ENCODE measurements at places on chromosomes 2 and 18. TPM values are rescaled to one million over a fixed set of nuclear protein-coding genes. Genes with fewer than 3 reads are reported as not detected.

NR4A2 gene
- 0.68 TPM for total RNA-seq

ANKRD30B gene
- not detected for total RNA-seq

ZNF407 gene
- total RNA-seq: 5.3 TPM

TSPYL6 gene
- total RNA-seq: not detected

MYO5B gene
- total RNA-seq: under 0.01 TPM

EFHD1 gene
- 1.1 TPM for total RNA-seq

CCDC121 gene
- total RNA-seq: 2.6 TPM

ITGB6 gene
- total RNA-seq: 0.09 TPM

GDF7 gene
- total RNA-seq: 0.09 TPM

NRP2 gene
- total RNA-seq: 26.1 TPM

ABCB11 gene
- total RNA-seq: 1.2 TPM

FRZB gene
- 0.60 TPM for total RNA-seq

GPR39 gene
- 0.94 TPM for total RNA-seq

TTR gene
- total RNA-seq: not detected

AGFG1 gene
- 55.7 TPM for total RNA-seq
